ENCODE measurements at places on chromosomes 5 and 9.
A peak's percentile ranks its signal among the peaks of the same experiment; 100 is the strongest.

DNA sequence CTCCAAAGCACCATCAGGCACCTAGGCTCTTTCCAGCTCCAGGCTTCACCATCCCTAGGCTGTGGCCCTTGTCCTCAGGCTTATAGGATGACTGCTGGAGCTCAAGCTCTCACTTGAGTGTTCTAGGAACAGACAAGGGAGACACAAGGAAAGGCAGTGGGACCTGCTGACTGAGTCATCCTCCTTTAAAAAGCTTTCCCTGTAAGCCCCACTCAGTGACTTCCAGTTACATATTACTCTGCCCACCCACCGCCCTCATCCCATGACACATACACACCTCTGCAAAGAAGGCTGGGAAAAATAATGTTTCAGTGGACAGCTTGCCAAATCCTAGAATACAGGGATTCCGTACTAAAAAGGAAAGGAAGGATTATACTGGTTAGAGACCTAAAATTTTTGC is 154.2 kb upstream of the ZNF366 start:
- peak; percentile 57 for DNase-seq

DNA sequence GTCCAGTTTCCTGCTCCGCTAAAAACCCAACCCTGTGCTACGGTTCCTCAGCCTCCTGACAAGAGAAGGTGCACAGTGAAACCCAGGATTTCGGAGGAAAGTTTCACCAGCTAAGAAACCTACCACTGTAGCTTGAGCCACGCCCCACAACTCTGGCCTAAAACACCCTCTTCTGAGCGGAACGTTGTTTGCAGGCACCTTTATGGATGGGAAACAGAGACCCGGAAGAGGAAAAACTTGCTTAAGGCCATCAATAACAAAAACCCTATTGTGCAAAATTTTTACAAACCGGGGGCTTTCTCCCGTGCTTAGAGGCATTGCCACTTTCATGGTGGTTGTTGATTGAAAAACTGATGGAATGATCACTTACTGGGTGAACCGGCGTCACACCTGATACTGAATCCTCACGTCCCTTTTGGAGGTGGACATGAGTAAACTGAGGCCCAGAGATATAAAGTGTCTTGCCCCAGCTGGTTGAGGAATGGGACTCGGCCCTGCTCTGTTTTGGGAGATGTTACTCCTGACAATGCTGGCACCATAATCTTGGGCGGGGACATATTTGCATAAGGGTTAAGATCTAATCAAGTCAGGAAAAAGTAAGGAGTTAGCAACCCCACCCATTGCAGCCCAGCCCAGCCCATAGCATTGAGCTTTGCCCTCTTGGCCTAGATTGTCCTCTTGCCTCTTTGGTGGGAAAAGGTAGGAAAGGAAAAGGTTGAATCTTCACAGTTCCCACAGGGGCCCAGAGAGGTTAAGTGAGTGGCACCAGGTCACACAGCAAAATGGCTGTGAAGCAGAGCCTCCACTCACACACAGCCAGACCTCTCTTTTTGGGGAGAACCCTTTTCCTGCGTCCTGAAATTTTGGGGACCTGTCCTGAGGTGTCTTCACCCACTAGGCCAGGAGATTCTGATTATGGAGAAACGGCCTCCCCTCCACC is 23.2 kb upstream of the PTGS1 start:
- DNase-seq = no peak

GRCh38 chr9:71774920-71775319 is 6.6 kb upstream of the CEMIP2 start:
- DNase-seq = no peak

DNA sequence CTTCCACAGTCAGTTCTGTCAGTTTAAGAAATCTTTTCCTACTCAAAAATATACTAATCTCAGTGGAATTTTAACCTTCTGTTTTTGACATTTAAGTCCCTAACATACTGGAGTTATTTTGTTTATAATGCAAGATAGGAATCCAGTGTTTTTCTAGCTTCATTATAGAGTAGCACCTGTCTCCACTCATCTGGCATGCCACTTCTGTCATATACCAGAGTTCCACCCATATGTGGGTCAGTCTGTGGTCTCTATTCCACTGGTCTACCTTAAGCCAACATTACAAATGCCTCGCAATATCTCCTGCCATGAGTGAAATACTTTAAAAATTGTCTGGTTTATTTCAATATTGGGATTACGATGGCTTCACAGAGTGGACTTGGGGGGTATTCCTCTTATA is 42.9 kb downstream of the RNF145 start:
- no peak for DNase-seq

GRCh38 chr9:90848866-90849265 is 47.2 kb downstream of the SYK start:
- no peak for DNase-seq

DNA sequence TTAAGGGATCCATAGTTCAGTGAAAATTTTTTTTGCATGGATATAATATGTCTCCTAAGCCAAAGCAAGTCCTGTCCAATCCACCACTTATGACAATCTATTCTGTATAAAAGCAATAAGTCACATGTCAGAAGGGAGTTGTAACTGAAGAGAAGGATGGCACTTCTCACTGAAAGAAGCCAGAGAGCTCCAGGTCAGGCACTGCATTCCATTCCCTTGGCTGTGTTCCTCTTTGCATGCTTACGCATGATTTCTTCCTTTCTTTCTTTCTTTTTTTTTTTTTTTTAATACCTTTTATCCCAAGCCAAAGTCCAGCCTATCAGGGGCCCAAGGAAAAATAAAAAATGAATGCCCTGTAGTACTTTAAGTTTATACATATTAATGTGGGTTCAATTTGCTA is 39.8 kb downstream of the MAMDC2 start:
- DNase-seq = no peak

GRCh38 chr5:9362600-9362999 is 183.3 kb downstream of the SEMA5A start:
- no peak for DNase-seq

GRCh38 chr9:75911390-75911789 is 20.9 kb downstream of the PCSK5 start:
- no peak for DNase-seq

- no peak for DNase-seq
Observed at GRCh38 chr9:130598188-130598587, 18.8 kb downstream of the FUBP3 start.

- DNase-seq = peak; percentile 58
Observed at GRCh38 chr9:87068177-87068840, 121.0 kb upstream of the GAS1 start.

Measured in fibroblast of upper back skin (primary cell).